COLO829 (cell line): ENCODE measurements at places on chromosomes 2 and 18.

- no peak for DNase-seq
Observed at GRCh38 chr2:238971318-238972145, 123.6 kb downstream of the TWIST2 start.

DNA sequence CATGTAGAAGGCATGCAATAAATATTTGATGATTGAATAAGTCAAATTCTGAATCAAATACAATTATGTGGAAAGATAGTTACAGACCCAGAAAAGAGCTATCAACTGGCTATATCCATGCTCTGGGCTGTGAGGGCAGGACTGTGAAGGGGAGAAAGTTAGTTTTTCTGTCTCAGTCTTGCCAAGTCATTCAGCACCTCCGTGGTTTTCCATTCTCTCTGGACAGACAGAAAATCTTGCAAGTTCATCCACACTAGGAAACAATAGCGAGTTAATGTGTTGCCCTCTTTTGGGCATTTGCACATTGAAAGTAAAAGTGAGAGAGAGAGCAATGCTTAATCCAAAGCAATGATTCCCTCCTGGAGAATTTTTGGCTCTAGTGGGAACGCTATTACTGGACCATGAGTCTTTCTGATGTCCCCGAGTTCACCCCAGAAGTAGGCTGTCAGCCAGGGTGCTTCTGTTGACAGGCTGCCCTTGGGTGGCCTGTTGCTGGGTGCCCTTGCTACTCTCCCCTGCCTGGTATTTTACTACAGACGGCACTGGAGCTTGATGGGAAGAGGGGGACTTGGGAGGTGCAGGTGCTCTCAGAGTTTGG is 238.3 kb downstream of the LOXHD1 start:
- DNase-seq = no peak

DNA sequence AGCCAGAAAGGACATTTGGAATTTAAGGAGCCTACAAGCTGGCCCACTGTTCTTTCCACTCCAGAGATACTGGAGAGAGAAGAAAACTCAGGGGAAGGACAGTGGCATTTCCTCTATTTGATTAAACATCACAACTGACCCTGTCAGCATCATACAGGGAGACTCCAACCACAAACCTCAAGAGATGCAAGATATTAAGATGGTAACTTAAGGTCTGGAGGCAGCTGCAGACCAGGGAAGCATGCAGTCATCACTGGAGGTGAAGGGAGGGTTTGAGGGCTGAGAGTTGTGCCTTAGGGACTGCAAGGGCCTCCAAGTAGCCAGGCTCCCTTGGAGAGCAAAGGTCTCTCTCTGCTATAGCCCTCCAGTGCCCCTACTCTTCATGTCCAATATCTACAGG is 67.4 kb downstream of the RNF152 start:
- DNase-seq = no peak

GRCh38 chr2:100197631-100198153 is 55.3 kb upstream of the AFF3 start:
- no peak for DNase-seq

GRCh38 chr2:49028101-49028500 is 126.2 kb downstream of the FSHR start:
- no peak for DNase-seq

DNA sequence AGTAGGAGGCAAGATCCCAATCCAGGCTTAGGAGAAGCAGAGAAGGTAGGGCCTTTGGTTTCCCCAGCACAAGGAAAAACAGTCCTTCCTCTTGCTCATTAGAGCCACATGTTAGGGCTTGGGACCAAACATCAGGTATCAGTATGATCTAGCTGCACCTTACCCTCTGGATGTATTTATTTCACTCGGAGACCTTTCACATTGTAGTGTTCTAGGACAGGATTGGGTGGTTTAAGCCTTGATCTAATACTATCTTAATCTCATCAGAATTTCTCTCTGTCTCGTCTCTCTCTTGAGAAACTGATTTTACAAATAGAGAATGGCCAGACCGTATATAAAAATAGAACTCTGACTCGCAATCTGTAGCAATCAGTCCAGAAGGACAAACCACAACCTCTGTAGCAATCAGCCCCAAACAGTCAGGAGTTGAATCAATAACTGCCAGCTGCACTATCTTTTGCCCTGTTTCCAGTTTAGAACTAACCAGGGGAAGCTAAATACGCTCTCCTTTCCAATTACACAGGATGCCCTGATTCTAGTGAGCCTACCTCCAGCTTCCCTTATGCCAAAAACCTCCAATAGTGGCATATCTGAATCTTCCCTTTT is 207.1 kb downstream of the TDRD15 start:
- no peak for DNase-seq

DNA sequence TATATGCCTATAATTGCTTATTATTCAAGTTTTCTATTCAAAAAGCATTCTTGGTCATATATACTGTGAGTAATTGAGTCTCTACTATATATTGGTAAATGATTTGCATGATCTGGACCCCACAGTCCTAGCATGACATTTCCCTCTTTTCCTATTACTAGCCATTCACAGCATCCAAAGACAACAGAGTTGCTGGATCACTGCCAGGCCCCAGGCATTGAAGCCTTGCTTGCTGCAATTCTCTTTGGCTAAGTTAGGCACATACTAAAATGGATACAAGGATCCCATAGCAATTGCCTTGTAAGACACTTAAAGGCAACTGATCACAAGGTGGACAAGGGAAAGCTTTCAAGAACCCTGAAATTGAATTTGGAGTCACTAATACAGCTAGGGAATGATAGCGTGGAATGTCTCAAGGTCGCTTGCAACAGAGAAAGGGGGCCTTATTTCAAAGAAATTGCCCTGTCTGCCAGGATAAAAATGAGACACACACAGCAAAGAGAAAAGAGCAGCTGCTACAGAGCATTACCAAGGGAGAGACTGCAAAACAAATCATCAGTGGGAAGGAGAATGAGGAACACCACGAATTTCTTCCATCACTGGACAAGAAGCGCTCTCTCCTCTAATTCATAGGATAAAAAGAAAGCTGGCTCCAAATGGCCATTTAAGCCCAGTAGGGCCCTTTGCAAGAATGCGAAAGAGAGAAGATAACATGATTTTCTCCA is 77.1 kb upstream of the EPHA4 start:
- no peak for DNase-seq

- peak; percentile 69 for DNase-seq
Observed at GRCh38 chr2:205715831-205716525, 33.7 kb downstream of the NRP2 start.

DNA sequence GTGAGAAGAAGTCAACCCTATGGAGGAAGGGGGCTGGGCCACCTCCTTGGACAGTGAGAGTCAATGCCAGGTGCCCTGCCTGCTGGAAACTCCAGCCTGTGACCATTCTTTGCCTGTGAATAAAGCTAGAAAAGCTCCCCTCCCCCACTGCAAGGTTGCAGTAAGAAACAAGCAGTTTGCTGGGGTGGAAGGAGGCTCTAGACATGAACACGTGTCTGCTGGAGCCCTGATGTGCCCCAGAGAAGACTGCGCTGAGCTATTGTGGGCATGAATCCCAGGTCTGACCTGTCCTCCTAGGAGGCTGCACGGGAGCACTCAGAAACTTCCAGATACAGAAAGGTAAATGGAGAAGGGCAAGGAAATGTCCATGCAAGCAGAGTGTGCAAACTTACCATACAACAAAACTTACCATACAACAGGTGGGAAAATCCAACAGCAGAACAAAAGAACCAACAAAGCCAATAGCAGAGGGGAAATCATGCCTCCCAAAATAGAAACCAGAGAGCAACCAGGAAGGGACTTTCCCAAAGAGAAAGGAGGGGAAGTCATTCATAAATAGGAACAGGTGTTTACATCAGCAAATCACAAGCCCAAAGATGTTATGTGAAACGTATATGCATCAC is 278.7 kb downstream of the BCL2 start:
- DNase-seq = no peak

DNA sequence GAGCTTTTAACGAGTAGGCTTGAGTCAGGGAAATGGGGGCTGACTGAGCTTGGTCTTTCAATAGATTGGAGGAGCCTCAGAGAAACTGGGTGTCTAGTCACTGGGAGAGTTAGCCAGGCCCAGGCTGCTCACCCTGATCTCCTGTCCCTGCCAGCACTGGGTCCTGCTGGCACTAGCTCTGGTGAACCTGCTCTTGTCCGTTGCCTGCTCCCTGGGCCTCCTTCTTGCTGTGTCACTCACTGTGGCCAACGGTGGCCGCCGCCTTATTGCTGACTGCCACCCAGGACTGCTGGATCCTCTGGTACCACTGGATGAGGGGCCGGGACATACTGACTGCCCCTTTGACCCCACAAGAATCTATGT is 720 bp downstream of the KRTCAP3 start:
- DNase-seq = no peak

- no peak for DNase-seq
Observed at GRCh38 chr18:6948281-6949055, 169.1 kb downstream of the LAMA1 start.

DNA sequence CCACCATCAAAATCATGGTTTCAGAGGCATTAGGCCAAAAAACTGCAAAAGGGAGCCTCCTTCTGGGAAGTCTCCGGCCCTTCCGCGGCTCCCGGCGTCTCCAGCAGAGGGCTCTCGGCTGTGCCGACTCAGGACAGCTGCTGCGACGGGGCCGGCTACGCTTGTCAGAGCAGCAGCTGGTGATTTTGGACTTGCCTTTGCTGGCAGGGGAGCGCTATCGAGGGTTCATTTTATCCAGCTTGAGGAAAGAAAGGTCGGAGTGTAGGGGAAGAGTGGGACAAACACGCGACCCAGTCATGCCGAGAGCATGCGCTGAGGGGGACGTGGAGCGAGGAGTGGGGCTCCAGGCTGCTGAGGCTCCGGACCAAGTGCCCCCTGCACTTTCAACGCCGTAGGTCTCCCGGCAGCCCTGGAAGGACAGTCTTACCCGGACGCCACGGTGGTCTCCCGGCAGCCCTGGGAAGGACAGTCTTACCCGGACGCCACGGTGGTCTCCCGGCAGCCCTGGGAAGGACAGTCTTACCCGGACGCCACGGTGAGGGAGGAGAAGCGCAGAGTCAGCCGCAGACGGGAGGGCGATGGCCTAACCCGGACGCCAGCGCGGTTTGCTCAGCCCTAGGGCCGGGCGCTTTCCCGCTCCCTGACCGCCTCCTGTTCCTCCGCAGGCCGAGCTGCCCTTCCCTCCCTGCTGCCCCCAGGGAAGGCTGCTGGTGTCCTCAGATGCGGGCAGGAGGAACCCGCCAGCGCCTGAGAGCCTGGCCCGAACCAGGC is 21.7 kb downstream of the DDX18 start:
- peak; percentile 13 for DNase-seq

DNA sequence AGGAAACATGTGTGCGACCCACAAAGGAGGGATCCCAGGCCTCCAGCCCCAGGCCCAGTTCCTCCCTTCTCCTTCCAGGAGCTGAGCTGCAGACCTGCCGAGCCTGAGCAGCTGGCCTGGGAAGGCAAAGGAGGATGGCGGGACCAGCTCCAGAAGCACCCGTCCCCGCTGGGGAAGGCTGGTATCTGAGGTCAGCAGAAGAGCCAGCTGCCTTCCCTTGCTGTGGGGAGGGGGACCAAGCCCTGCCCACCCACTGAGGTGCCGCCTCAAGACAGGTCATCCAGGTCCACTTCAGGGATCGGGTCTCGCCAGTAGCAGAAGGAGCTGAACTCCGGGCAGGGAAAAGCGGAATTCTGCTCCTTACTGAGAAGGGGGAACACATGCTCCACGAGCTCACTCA is 73.2 kb downstream of the EMILIN2 start:
- DNase-seq = no peak

DNA sequence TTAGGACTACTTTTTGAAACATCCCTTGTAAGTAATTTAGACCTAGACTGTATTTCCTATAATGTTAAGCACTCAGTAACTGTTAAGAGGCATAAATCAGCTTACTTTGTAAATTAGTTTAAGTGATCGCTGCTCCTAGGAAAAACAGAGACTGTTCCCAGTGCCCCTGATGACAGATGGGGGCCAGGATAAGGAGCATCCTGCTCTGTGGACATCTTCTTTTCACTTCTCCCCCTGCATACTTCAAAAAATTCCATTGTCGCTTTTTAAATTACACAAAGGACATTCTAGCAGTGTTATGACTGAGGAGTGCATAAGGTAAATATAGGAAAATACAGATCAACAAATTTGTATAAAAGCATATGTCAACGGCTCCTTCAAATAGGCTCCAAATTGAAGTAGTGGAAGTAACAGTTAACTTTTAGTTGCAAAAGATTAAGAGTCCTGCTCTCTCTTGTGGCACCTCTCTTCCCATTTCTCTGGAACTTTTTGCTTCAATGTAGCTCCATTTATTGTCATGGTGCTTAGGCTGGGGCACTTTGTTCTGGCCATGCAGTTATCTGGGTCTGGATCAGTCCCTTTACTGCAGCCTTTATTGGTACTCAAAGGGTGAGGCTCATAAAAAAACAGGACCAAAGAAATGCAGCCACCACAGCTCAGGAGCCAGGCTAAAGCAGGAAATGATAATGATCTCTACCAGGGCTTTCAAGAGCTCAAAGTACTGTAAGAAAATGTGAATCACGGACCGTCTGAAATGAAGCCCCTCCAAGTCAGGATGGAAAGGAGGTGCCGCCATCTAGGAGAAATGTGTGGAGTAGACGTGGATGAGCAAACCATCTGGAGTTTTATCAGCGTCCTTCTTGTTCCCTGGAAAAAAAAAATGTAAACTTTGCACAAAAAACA is 162.1 kb upstream of the ZNF516 start:
- no peak for DNase-seq

DNA sequence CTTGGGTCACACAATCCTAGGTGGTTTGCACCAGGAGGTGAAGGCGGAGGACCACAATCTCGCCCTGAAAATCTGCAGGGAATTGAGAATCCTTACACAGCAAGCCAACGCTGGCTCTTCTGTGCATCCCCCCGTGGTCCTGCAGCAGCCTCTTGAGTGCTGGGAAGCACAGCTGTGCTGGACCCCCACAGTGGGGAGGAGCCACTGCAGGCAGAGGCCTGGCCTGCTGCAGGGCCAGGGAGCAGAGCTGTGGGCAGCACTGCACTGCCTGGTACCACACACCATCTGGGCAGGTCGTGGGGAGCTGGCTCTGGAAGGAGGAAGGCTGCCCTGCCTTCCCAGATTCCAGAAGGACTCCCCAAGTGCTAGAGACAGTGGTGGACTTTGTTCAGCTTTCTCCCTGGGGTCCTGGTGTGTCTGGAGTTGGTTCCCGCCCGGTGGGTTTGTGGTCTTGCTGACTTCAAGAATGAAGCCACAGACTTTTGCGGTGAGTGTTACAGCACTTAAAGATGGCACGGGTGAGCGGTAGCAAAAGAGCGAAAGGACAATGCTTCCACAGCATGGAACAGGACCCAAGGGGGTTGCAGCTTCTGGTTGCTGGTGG is 106.3 kb downstream of the FAM168B start:
- DNase-seq = no peak

GRCh38 chr2:115422004-115422634 is 979.7 kb downstream of the DPP10 start:
- no peak for DNase-seq

GRCh38 chr2:128596396-128597120 is 277.9 kb upstream of the HS6ST1 start:
- no peak for DNase-seq
